Stimulated activated CD4-positive, alpha-beta T cell treated with anti-CD3 and anti-CD28 coated beads, Interleukin-1b, Interleukin-23, amount 100 ng/mL, for 48 hours (primary cell): ENCODE measurements at places on chromosomes 4 and X.

DNA sequence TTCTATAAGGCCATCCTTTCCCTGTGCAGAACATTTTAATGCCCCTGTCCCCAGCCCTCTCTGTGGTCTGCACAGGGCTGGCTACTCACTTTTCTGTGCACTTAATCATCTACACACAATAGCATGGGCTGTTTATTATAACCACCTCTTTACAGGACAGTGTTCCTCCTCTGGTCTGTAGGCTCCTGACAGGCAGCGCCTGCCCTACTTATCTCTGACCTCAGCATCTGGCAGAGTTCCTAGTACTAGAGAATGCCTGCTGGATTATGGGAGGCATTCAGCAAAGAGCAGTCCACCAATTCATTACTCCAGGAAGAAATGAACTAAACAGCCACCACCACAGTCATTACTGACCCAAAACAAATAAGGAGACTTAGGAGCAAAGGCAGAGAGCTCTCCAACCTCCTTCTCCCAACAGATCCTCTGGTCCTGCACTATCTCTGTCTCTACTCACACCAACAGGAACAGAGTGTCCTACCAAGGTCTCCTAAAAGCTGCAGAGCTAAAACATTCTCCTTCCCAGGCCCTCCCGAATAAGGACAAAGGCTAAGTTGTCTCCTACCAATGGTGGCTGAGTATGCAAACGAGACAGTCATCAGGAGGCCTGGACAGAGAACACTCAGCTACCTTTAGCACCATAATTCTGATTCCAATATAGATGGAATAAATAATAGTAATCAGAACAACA, 279.2 kb downstream of the QDPR start:
- no peak for DNase-seq

GRCh38 chr4:169335331-169335730, 64.6 kb upstream of the SH3RF1 start:
- no peak for DNase-seq

GRCh38 chr4:80154545-80154933, 42.8 kb upstream of the PRDM8 start:
- no peak for DNase-seq

DNA sequence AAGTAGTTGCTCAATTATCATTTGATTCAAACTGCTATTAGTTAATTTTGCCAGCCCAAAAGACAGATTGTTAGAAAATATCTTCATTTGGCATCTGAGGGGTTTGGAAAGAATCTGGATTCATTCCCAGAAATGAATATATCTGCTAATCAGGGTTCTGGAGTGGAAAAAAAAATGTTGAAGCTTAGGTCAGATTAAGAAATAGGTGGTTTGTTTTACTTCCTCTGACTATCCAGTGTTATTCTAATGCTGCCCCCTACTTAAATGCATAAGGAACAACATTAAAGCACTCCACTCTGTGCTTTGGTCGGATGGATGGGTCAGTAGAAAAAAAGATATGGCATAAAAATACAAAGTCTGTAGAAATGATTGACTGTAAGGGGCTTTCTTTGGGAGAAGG, 89.0 kb downstream of the LUZP4 start:
- DNase-seq: no peak

- no peak for DNase-seq
Observed at GRCh38 chr4:181265370-181265769, 977.8 kb upstream of the TENM3 start.

GRCh38 chrX:39654183-39654925, 443.4 kb downstream of the BCOR start:
- no peak for DNase-seq

DNA sequence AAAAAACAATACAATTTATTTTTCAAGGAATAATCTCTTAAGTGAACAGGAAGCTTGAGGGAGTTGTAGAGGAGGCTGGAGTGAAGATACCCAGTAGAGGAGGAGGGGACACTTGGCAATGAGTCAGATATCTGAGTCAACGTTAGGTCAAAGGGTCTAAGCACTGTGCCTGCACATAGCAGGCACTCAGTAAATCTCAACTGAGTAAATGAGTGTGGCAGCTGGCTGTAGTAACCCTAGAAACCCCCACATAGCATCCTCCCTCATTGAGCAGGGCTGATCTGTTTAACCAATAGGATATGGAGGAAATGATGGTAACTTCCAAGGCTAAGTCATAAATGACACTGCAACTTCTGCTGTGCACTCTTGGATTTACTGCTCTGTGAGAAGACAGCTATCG, 186.0 kb upstream of the FAM241A start:
- DNase-seq: no peak

DNA sequence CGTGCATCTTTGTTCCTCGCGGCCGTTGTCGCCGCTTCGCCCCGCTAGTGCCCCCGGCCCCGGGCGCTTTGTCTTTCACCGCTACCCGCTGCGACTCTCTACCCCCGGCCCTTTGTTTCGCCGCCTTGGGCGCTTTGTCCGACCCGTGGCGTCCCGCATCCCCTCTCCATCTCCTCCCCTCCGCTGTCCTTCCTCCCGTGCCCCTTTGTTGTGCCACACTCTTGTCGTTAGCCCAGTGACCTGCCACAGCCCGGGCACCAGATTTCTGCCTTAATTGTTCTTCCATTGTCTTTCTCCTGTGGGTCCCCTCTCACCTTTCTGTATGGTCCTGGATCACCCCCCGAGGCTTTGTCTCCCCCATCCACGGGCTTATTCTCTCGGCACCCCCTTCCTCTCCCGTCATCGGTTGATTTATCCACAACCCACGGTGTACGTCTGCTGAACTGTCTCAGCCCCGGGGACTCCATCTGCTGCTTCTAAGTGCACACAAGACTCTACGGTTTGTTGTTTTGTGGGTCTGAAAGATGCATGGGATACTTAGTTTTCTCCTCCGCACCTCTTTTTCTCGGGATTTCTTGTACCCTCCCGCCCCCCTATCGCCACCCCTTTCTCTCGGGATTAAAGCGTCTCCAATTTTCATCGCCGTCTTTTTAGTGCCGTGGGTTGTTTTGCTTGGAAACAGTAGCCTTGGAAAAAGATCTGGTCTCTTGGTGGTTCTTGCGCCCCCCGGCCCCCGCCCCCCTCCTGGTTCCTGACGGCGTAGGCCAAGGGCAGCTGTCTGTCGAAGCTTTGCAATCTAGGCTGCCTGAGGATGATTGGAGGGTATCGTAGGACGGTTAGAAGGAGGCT, 783 bp downstream of the RBPJ start:
- DNase-seq: peak; percentile 27

GRCh38 chr4:150248181-150248580, 169.9 kb downstream of the DCLK2 start:
- no peak for DNase-seq

- no peak for DNase-seq
Observed at GRCh38 chr4:107243141-107243781, 207.1 kb upstream of the DKK2 start.

DNA sequence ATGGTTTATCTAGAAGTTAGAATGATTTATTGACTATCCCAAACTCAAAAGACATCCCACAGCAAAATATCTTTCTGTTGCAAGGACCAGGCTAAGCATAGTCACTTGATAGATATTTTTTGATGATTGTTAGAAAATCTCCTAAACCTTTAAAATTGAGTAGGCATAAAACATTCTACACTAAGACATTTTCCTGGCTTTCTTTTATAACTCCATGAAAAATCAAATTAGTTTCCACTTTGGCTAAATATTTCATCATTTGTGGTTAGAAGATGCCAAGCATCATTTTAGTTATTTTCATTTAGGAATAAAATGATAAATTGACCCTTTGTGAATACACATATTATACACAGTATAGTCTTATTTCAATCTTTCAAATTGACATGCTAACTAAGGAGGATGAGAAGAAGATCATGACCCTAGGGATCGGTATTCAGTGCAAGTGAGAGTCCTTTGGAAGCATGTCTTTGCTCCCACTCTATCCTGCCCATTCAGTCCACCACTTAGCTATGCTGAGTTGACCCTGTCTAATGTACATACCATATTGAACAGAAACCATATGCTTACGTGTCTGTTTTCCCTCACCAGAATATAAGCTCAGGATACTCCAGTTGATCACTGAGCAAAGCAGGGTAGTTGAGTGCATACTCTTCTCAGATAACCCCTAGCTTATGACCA, 136.6 kb upstream of the OTUD4 start:
- no peak for DNase-seq

- DNase-seq: no peak
Observed at GRCh38 chr4:8312976-8313375, 43.4 kb downstream of the HTRA3 start.

DNA sequence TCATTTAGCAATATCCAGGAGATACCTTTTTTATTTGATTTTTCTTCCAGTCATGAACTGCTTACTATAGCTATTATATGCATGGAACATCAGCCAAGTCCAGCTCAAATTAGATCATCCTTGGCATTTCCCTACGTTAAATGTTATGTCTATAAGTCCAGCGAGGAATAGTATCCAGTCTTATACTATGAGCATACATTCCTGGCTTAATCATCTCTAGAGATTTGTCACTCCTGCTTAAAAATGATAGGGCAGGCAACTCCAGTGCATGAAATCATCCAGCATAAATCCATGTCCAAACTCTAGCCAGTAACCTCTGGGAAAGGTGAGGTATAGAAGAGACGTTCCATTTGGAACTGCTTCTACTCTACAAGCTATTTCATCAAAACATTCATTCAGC, 126.7 kb upstream of the VCX2 start:
- no peak for DNase-seq

GRCh38 chr4:1540601-1541375, 134.5 kb upstream of the NKX1-1 start:
- no peak for DNase-seq

GRCh38 chrX:107712231-107713202, 63.1 kb downstream of the TSC22D3 start:
- no peak for DNase-seq

- DNase-seq: no peak
Observed at GRCh38 chr4:33057736-33058135, 2337.6 kb downstream of the PCDH7 start.

DNA sequence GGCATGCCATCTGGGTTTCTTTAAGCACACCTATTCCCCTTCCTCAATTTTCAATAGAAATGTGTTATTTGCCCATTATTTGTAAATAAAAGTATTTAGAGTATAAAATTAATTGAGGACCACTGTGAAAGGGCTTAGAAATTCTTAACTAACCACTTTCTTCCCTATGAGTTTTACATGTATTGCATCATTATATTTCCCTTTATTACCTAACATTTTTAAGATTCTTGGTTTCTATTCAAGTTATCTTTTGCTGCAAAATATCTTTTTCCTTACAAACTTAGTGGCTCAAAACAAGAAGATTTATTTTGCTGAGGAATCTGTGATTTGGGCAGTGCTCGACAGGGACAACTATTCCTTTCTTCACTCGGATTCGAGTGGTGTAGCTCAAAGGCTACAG, 40.5 kb downstream of the GRID2 start:
- no peak for DNase-seq

DNA sequence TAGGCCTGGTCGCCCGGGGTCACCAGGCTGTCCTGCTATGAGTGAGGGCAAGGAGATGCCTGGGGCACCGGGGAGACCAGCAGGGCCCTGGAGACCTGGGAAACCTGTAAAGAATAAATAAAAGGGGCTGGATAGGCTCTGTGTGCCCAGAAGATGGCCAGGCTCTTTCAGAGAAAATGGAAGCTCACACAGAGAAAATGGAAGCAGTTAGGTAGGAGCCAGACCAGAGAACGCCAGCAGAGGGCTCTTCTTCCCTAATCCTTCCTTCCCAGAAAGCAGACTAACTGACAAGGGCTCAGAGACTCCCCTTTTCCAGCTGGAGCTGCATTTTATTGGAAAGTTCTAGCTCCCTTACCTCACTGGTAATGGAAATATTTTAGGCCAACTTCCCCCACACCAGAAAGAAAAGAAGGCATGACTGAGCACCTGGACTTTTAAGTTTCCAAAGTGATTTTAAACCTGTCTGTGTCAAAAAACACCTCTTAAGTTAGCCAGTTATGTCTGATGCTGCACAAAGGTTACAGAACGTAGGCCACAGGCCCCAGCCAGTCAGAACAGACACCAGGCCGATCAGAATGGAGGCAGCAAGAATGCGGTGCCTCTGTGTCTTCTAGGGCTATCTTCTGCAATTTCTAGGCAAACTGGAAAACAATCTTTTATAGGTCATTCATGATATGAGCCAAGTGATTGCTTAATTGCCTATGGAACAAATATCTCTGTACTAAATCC, 74.0 kb downstream of the ATG4A start:
- DNase-seq: no peak

DNA sequence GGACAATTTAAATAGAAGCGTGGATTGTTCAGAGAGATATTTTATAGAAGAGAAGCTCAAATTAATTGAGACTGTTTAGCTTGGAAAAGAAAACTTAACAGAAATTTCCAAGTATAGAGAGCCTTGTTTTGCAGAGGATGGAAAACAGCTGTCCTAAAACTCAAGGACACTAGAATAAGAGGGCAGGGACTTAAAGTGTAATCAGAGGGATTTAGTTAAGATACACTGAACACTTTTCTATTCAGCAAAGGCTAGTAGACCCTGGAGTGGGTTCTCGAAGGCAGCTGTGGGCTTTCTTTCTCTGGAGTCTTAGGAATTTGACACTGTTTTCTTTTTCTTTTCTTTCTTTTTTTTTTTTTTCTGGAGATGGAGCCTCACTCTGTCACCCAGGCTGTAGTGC, 92.7 kb upstream of the ARX start:
- DNase-seq: no peak

- DNase-seq: no peak
Observed at GRCh38 chr4:128305942-128306341, 18.3 kb upstream of the PGRMC2 start.

GRCh38 chrX:15404401-15405096, 20.3 kb upstream of the VEGFD start:
- DNase-seq: no peak

DNA sequence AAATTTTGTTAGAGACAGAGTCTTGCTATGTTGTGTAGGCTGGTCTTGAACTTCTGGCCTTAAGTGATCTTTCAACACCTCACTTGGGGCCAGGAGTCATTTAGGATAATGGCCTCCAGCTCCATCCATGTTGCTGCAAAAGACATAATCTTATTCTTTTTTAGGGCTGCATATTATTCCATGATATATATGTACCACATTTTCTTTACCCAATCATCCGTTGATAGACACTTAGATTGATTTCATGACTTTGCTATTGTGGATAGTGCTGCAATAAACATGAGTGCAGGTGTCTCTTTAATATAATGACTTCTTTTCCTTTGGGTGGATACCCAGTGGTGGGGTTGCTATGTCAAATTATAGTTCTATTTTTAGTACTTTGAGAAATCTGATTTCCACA, 140.9 kb upstream of the LCORL start:
- no peak for DNase-seq

GRCh38 chr4:174996079-174996478, 77.9 kb downstream of the ADAM29 start:
- DNase-seq: no peak

DNA sequence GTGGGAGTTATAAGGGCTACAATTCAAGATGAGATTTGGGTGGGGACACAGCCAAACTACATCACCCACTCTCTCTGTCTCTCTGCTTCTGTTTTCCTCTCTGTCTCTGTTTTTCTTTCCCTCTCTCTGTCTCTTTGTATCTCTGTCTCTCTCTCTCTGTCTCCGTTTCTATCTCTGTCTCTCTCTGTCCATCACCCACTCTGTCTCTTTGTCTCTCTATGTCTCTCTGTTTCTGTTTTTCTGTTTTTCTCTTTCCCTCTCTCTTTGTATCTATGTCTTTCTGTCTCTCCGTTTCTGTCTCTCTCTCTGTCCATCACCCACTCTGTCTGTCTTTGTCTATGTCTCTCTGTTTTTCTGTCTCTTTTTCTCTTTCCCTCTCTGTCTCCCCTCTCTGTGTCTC, 25.3 kb downstream of the IL3RA start:
- DNase-seq: no peak

GRCh38 chr4:55637272-55637820, 1.2 kb upstream of the NMU start:
- DNase-seq: no peak
